ENCODE measurements at places on chromosomes 12 and 14. TPM values are rescaled to one million over a fixed set of nuclear protein-coding genes. Genes with fewer than 3 reads are reported as not detected.

GRCh38 chr12:53324113-53324778, 2.8 kb upstream of the AAAS start:
- no peak for DNase-seq

GRCh38 chr14:54435500-54435981, 5.6 kb downstream of the CNIH1 start:
- DNase-seq, result no peak

GRCh38 chr12:115798309-115798917, 479.1 kb downstream of the MED13L start:
- no peak for DNase-seq

DNA sequence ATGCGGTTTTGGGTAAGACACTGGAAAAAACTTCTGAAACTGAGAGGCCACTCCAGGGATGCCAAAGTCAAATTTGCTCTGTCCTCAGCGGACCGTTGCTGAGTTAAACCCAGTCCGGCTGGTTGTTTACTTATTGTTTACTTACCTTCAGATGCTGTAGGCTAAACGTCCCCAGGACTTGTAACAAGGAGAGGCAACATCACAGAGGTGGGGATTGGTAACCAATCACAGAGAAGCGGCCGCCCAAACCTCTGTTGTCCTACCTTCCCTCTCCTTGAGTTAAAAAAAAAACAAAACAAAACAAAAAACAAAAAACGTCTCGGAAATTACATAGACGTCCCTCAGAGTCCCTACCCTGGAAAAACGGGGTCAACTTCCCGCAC, 380 bp downstream of the ANO2 start:
- peak; percentile 6 for DNase-seq

- DNase-seq, result no peak
Measured at GRCh38 chr14:68390741-68391140, 402.1 kb downstream of the ZFP36L1 start.

Gene IRAK3
- total RNA-seq, result 0.27 TPM

All from cardiac muscle cell (in vitro differentiated cells and primary cell).